Stimulated activated CD4-positive, alpha-beta T cell treated with anti-CD3 and anti-CD28 coated beads, Interleukin-2, amount 100 ng/mL, for 4 hours (primary cell): ENCODE measurements at places on chromosomes 1 and 21.

DNA sequence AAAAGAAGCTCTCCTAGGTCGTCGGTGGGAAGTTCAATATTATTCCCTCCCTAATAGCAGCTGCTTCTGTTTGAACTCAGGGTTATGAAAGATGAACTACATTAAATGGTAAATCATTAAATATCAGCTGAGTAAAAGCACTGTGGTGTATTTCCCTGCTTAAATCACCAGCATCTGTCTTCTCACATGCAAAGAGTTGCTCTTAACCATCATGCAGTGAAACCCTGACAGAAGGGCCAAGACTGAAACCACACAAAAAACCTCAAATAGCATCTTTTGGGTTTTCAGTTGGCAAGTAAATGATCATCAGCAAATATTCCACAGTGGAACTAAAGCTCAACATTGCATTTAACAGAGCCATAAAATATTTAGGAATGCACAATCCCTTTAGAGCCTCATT, 380.0 kb upstream of the ADGRL2 start:
- DNase-seq, result no peak

DNA sequence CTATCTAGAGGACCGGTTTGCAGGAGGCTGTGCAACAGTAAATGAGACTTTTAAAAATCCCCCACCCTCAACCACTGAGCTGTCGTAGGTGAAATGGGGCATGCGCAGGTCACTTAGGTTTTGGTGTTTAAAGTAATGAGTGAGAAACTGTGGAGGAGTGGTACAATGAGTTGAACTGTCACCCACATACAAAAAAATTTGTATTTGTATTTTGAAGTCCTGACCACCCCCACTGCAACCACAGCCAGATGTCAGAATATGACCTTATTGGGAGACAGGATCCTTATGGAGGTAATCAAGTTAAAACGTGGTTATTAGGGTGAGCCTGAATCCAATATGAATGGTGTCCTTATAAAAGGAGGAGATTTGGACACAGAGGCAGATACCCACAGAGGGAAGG, 1.6 kb upstream of the IRF6 start:
- DNase-seq, result no peak

DNA sequence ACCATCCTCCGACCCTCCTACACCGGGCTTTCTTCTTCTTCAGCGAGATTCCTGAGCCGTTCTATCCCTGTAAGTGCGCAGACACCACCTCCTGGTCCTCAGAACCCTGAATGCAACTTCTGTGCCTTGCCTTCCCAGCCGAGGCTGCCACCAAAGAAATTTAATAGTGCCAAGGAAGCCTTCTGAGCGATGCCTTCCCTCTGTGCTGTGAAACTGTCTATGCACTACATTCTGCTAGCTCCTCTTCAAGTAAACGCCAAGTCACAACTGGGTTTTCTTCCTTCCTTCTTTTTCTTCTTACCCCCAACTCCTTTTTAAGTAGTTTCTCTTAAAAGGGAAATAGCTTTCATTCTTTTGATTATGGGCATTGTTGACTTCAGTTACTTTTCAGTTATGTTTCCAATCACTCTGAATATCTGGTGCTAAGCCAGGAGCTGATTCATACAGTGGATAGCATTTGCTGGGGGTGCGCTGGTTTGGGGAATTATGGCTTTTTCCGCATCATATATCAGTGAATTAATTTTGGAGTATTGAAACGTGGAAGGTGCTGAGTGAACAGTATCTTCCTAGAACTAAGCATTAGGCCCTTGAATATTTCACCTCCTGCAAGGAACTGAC, 38.6 kb upstream of the GPR88 start:
- no peak for DNase-seq

GRCh38 chr1:66489972-66490601, 43.9 kb upstream of the SGIP1 start:
- no peak for DNase-seq

GRCh38 chr1:194117582-194117981, 931.2 kb upstream of the B3GALT2 start:
- DNase-seq, result no peak

DNA sequence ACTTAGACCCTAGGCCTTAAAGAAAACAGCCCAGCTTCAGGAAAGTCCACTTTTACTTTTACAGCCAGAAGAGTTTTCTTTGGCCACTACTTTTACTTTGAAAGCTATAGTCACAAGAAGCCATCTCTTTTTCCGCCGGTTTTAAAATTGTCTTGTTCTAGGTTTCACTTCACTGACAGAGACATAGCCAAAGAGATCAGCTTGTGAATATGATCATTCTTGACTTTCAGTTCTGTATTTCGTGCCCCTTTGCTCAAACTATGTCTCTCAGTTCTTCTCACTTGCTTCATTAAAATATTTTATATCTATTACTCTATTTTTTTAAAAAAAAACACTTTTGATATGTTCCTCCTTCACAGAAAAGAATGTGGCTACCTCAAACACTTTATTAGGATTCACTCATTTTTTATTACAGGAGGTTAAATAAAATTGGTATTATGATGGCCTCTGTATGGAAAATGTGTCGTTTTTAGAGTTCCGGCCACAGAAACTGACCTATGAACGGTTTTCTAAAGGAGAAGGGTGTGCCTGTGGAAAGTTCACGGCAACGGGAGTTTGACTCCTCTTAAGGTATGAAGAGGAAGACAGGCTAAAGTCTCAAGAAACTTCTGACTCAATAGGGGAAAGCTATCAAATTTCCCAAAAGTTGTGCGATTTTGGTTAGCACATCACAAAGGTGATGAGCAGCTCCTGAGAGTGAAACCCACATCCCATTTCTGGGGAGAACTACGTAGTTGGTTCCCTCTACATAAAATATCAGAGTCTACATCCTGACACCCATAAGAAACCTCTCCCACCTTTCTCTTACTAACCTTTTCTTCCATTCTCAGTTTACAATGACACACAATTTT, 1.2 kb downstream of the MCOLN2 start:
- no peak for DNase-seq

DNA sequence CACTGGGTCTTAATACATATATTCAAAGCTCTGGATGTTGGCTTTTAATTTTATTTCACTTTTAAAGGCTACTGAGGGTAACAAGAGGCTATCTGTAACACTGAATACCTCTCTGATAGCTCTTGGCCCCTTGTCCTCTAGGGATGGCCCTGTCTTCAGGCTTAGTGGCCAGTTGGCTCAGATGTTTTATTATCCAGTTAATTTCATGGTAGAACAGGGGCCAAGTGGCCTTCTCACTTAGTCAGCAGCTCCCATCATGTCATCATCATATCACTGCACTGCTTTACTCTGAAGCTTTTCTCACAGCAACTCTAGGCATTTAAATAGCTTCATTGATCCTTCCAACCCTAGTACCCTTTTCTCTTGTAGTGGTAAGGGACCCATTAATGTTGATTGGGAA, 40.2 kb upstream of the MACF1 start:
- DNase-seq, result no peak

- no peak for DNase-seq
Observed at GRCh38 chr1:15676688-15677661, 7.1 kb upstream of the PLEKHM2 start.

DNA sequence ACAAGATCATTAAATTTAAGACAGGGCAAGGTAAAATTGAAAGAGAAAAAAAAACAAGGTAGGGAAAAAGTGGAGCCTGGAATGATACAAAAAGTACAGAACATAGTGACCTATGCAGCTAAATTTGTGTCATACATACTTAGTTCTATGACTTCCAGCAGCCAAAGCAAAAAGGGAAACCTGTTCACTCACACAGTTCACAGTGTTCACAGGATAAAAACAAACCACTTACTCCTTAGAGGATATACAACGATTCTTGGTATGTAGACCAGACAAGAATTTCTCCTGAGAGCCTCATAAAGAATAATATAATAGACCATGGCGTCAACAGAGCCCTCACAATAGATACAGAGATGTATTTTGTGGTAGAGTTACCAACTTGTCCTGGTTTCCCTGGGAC, 27.5 kb downstream of the COA7 start:
- no peak for DNase-seq

DNA sequence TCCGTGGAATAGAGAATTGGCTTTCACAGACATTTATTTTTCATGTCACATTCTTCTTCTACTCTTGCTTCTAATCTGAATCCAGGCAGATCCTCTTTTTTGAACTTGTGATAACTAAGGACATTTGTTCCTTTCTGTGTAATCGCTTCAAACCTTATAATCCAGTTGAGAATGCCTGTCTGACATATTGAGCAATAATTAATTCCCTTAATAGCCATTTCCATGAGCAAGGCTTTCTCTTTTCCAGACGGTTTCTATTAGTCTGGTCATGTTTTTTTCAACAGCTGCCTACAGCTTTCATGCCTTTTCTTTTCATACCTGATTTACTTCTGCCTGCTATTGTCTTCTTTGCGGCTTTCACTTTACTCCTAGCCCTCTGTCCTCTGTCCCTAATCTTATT, 163.4 kb downstream of the CYYR1 start:
- DNase-seq, result no peak

DNA sequence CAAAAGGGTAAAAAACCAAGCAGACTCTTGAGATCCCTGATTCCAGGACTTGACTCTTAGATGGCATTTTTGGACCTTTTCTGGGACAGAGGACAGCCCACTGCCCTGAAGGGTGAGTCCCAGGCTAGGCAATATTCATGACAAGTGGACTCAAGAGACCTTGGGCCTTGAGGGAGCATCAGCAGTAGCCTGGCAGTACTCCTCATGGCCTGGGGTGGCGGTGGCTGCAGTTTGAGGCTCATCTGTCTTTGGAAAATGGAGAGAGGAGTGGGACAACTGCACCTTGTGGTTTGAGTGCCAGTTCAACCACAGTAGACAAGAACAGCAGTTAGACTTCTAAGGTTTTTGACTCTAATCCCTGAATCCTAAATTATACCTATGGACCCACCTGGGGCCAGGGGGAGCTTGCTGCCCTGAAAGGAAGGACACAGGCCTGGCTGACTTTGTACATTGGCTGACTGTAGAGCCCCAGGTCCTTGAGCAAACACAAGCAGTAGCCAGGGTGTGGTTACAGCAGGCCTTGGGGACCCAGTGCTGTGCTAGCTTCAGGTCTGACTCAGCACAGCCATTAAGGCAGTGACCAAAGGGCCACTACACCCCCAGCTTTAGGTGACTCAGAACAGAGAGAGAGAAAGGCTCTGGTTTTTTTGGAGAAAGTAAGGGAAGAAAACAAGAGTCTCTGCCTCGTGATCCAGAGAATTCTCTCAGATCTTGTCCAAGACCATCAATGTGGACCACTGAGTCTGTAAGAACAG, 1023.2 kb downstream of the KCNT2 start:
- DNase-seq, result no peak

GRCh38 chr1:77126307-77126706, 92.9 kb downstream of the PIGK start:
- DNase-seq, result no peak

DNA sequence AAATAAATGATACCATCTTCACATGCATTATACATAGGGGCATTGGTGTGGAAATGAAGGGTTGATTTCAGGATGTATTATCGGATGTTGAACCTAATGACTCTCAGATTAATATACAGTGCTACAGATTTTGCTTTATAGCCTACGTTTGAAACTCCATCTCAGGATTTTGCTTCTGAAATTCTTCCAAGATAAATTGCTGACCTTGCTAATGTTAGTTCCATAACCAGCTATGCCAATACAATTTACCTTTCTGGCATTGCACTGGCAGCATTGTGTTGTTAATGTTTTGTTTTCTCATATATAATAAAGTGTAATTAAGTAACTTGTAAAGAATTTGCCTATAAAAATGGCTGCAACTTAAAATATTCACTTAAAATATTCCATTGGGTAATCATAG, 350.1 kb downstream of the CHRM3 start:
- no peak for DNase-seq

DNA sequence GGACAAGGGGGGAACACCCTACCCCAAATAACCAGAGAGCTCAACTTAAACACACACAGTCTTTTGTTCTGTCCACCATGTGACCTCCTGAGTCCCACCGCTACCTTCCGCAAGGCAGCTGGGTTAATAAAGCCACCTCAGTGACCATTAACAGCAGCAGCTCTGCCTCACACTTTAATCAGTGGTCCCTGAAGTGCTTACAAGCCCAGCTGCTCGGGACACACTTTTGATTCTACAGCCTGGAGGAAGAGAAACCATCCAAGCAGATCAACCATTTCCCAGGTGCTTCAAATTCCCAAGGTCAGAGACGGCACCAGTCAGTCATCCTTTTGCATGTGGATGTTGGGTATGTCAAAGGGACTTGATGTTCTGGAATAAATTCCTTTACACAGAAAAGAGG, 70.1 kb downstream of the KCNJ15 start:
- no peak for DNase-seq

- DNase-seq, result no peak
Observed at GRCh38 chr21:44657635-44658540, at the start of gene KRTAP12-3. KRTAP12-3 (plus strand) TSS chr21:44657932; CDS start chr21:44657980, 48 bp downstream.

DNA sequence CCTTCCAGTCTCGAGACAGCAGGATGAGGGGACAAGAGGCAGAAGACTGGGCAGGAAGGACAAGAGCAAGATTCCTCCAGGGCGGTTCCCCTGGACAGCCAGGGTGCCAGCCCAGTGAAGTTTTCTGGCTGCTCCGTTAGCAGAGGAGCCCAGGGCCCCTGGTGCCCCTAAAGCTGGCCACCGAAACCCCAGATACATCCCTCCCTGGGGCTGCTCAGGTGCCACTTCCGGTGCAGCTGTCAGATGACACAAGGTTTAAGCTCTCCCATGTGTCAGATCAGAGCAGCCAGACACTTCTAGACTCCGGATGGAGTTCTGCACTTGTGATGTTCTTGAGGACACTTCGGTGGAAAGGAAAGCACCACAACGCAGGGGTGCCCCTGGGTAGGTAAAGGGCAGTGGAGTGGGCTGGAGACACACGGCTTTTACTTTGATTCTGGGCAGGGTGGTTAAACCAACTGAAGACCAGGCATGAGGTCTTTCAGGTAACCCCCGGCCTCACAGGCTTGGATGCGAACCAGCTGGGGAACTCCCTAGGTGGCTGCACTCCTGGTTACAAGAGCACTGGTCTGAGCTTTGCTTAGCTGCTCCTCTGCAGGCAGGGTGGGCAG, 85.7 kb downstream of the ITPKB start:
- no peak for DNase-seq

- no peak for DNase-seq
Observed at GRCh38 chr1:20426923-20427322, 59.1 kb downstream of the CAMK2N1 start.

GRCh38 chr1:164660412-164660772, 101.4 kb downstream of the PBX1 start:
- DNase-seq, result no peak

DNA sequence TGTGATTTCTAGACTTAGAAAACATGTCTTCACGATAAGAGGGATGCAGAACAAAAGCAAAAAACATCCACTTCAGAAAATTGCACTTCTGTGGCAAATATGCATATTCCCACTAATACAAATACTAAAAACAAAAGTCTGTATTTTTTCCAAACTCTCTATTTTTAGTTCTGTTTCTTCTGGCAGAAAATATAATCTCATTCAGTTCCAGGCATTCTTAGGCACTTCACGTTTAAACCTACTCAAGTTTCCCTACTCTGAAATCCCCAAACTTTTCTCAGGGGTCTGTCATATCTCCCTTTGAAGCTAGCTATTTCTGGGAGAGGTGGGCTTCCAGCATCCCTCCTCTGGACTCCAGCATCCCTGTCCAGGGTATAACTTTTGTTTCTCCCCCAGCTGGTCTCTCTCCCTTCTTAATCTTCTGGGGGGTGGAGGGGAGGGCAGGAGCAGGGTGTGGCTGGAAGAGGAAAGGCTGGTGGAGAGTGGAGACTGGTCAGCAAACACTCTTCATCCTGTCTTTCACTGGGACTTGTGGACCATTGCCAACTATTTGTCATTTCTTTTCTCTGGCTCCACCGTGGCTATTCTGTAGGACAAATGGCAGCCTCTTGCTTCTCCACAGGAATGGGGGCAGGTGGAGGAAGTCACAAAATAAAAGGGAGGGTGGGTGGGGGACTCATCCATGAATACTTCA, 19.6 kb upstream of the NCF2 start:
- DNase-seq, result no peak
